ENCODE measurements at places on chromosomes 5 and 9.

GRCh38 chr5:89388872-89389271 lies 505.9 kb upstream of the MEF2C start:
- DNase-seq = no peak

DNA sequence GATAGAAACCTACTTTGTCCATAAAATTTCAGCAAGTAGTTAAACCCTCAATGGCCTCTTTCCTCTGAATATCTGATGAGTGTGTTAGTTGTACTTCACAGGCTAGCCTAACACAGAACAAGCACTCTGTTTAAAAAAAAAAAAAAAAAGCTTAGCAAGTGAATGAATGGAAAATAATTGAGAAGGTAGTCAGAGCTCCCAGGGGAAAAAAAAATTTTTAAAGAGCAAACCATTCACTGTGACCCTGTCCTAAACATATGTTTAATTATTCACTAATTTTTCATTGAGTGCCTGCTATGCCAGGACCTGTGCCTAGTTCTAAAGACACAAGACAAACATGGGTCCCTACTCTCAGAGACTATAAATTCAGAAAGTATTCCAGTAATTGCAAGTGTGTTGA lies 69.3 kb downstream of the SH3RF2 start:
- DNase-seq = no peak

DNA sequence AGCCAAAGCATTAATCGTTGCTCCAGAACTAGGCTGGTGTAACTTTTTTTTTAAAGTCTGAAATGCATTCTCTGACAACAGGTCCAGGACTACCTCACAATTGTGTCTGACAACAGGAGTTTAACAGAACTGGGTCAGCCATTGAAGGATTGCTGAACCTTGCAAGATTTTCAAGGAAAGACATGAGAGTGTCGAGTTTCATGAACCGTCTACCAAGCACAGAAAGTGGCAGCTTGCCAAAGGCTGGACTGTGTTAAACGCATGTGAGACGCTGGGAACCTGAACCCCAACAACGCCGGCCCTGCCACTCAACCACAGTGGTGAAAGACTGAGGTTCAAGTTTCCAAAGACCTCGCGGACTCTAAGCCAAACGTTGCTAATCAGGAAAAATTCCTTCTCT lies 79.1 kb downstream of the LHFPL2 start:
- DNase-seq = peak; percentile 73

DNA sequence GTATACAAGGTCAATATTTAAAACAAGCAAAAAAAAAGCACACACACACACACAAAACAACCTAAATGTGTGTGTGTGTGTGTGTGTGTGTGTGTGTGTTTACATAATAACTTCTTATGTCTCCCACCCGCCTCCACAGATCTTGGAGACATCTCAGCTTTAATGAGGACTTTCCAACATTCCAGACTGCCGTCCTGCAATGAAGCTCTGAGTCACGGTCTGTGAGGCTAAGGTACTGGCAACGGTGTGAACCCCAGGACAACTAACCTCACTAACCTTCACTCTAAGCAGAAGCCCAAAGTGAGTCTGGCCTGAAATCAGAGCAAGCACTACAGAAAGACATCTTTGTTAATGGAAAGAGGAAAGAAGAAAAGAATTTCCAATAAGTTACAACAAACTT lies 22.3 kb downstream of the ZNF474 start:
- no peak for DNase-seq

GRCh38 chr5:36045895-36046294 lies 20.8 kb downstream of the UGT3A2 start:
- DNase-seq = no peak

DNA sequence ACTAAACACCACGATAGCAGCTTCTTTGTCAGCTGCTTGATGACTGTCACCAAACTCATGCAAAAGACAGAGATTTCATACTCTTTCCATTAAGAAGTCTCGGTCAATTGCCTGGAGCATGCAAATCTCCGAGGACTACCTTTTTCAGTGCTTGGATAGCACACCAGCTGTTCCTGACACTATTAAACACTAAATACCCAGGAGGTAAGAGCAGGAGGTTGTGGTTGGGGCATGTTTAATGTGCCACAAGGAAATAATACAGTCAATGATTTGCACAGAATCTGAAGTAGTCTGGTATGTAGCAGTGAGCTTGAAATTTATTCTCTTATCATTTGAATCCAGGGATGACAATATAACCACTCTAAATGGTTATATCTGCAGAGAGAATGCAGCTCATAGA lies 996.2 kb downstream of the CDH12 start:
- DNase-seq = no peak

- DNase-seq = peak; percentile 10
Observed at GRCh38 chr5:23446424-23446823, 61.0 kb upstream of the PRDM9 start.

GRCh38 chr9:20823051-20823450 lies 139.0 kb downstream of the FOCAD start:
- no peak for DNase-seq

- DNase-seq = no peak
Observed at GRCh38 chr9:119234636-119235035, 134.6 kb downstream of the BRINP1 start.

- DNase-seq = peak; percentile 60
Observed at GRCh38 chr5:62354028-62354874, 48.2 kb downstream of the KIF2A start.

DNA sequence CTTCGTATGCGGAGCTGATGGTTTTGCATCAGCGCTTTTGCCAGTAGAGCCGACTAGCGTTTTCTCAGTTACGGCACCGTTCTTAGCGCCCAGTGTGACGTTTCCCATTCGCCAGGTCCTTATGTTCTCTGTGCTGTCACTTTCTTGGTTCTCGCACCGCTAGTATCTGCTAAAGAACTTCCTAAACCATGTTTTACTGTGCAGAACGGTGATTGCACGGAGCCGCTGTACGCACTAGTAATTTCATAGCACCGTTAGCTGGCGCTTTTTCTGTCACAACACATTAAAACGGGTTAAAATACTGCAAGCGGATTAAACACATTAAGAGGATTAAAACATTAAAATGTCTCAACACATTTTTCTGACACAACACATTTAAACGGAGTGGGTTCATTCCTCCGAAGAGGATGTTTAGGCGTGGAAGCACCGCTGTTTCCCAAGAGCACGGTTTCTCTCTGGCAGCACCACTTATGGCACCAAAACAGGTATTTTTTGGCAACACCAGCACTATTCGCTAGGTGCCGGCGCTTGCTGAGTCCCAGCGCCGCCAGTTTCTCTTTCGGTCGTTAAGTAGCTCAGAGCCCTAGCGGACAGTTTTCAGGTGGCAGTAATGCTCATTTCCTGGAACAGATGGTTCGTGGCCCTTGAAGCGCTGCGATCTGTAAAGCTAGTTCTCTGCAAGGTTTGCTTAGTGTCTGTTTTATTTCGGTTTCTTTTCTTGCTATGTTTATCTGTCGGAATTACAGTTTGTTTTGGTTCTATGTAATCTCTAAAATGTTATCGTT lies 20.3 kb downstream of the ANXA2R start:
- peak; percentile 80 for DNase-seq
